ENCODE measurements at places on chromosomes 16 and 17.

DNA sequence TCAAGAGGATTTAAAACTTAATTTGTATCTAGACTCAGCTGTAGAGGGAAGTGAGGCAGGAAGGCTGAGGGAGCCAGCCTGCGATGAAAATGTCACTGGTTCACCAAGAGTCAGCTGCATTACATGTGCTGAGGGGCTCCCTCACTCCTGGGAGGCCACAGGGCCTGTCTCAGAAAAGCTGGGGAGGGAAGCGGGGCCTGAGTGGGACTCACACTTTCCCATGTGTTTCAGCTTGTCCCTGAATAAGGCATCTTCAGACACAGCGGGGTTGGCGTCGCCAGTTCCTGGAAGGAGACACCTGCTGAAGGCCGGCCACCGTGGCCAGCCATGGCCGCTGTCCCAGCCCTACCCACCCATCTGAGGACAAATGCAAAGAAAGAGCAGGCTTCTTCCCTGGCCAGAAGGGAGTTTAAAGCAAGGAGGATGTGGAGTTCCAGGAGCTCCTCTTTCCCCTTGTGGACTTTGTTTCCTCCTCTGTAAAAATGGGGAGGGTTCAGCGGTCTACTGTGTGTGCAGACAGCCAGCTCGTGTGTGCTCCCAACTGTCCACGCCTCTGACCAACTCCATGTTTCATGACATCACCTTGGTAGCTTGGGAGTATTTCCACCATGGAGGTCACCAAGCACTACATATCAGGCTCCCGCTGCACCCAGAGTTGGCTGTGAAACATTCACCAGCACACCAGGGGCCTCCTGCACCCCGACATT is 19.2 kb upstream of the MRPS23 start:
- no peak for DNase-seq

- no peak for DNase-seq
Measured at GRCh38 chr16:64287655-64288528, 834.0 kb downstream of the CDH11 start.

GRCh38 chr16:60077861-60078260 is 1343.7 kb upstream of the GOT2 start:
- DNase-seq = no peak

DNA sequence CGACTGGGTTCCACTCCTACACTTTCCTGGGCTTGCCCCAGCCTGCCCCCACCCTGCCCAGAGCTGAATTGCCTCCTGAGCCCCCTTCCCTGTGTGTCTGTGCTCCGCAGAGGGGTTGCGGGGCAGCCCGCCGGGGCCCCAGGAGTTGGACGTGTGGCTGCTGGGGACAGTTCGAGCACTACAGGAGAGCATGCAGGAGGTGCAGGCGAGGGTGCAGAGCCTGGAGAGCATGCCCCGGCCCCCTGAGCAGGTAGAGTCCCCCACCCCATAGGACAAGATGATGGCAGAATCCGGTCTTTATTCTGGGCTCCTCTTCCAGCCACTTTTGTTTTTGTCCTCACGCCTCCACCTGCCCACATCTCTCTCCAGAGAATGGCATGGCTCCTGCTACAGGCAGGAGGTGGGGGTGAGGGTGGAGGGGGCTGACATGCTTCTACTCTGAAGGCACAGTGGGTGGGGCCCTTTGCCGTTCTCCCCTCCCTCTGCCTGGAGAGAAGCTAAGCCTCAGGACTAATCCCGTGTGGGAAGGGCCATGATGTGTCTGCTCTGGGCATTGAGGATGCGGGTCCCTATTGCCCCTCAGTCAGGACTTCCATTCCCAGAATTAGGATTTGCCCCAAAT is 3.5 kb downstream of the ACBD4 start:
- no peak for DNase-seq

DNA sequence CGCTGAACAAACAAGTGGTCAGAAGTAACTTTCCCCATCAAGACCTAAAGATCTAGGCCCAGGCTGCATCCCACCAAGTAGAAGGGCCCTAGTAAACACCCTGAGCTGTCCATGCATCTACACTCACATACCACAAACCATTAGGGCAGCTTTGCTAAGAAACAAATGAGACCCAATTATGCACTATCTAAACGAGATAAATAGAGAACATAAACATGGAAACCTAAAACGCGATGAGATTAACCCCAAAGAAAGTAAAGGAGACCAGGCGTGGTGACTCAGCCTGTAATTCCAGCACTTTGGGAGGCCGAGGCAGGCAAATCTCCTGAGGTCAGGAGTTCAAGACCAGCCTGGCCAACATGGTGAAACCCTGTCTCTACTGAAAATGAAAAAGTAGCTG is 5.8 kb downstream of the TXNDC11 start:
- no peak for DNase-seq

DNA sequence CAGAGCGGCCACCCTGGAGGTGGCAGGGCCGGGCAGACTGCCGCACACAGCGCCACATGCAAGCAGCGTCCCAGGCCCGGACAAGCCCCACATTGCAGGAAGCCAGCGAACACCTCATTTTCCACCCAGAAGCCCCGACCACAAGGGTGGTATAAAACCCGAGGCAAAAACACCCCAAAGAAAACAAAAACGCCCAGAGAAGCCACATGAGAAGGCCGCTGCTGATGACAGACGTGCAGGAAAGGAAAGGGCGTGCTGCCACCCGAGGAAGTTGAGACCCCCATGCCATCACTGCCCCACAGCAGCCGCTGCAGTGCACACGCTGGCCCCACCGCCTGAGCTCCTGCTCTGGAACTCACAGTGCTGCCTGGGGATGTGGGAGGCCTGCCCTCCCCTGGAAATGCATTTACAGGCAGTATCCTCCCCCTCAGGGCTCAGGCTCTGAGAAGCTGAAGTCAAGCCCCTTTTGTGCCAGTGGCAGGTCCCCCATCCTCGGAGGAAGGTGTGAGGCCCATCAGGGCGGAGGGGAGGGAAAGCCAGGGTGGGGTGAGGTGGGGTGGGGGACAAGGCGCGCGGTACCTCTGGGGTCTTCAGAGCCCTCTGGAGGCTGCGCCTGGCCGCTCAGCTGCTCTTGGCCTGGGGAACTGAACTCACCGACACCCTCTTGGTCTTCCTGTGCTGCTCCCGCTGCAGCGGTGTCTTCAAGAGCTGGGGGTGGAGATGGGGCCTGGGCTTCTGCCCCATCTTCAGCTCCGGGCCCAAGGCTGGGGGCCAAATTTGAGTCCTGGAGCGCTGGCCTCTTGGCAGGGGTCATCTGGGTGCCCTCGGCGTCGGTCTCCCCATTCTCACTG is 62.0 kb downstream of the IL21R start:
- DNase-seq = peak; percentile 49

- DNase-seq = no peak
Measured at GRCh38 chr17:61196302-61196704, 203.3 kb upstream of the TBX2 start.

DNA sequence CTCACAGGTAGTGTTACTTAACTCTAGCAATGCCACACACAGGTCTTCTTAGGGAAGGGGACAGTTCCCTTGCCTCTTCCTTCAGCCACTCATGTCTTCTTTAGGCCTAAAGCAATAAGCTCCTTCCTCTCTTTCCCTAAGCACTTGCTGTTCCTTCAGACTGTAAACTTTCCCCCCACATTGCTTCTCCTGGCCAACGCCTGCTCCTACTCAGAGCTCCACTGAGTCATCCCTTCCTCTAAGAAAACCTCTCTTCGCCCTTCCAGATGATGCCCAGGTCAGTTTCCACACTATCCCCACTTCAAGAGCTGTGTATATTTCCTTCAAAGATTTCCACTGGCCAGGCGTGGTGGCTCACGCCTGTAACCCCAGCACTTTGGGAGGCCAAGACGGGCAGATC is 12.5 kb upstream of the EPOP start:
- no peak for DNase-seq

DNA sequence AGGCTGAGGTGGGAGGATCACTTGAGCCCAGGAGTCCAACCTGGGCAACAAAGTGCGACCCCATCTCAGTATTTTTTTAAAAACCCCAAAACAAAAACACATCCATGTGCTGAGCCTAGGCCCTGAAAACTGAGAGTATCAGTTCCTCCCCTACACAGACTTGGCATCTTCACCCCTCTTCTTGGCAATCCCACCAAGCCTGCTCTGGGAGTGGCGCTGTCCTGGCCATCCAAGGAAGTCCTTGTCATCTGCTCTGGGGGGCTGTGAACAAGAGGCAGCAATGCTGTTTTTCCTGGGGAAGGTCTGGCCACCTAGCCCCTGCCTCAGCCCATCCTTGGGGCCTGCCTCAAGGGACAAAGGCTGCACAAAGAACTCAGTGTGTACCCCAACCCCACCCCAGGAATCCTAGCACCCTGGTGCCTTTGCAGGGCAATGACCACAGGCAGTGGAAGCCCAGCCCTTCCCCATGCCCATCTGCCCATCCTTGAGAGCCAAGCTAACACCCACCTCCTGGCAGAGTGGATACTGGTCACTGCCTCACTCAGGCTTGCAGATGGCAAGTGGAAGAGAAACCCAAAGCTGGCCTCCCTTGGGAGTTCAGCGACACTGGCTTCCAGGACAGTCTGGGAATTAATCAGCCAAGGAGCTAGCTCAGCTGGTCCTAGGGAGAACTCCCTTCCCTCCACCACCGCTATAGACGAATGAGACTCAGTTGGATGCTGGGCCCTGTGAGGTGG is 14.8 kb upstream of the GFOD2 start:
- no peak for DNase-seq

GRCh38 chr17:77565166-77565565 is 393.3 kb upstream of the TNRC6C start:
- DNase-seq = no peak

GRCh38 chr17:52237151-52237550 is 78.6 kb upstream of the CA10 start:
- no peak for DNase-seq

DNA sequence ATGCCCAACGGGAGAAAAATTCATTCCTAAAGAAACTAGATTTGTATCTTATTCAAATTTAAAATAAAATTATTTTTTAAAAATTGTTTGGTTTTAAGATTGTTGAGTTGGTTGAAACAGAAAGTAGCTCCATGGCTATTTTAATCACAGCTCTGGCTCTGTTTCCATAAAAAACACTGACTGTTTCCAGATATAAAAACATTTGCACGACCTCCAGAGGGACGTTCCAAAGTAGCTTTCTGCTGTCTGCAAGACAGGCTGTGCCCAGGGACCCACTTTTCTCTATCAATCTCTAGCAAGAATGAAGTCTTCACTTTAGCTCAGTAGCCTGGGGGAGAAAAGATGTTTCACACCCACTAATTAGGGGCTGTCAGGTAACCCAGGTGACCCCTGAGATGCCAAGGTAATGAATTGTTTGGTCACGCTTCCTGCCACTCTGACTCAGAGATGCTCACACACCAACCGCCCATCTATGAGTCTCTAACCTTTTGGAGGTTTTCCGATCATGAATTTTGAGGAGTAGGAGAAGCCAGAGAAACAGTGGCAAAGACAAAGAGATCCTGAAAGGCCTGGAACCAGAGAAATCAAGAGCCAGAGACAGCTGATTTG is 220.1 kb upstream of the SOX9 start:
- no peak for DNase-seq

GRCh38 chr17:21482189-21482865 is 106.2 kb downstream of the KCNJ12 start:
- DNase-seq = no peak

GRCh38 chr16:55370762-55371482 is 46.9 kb downstream of the IRX6 start:
- no peak for DNase-seq

- no peak for DNase-seq
Measured at GRCh38 chr17:8747742-8748141, 3.1 kb upstream of the CCDC42 start.

Measured in effector memory CD4-positive, alpha-beta T cell (primary cell).